ENCODE measurements at places on chromosomes 7 and 10.

DNA sequence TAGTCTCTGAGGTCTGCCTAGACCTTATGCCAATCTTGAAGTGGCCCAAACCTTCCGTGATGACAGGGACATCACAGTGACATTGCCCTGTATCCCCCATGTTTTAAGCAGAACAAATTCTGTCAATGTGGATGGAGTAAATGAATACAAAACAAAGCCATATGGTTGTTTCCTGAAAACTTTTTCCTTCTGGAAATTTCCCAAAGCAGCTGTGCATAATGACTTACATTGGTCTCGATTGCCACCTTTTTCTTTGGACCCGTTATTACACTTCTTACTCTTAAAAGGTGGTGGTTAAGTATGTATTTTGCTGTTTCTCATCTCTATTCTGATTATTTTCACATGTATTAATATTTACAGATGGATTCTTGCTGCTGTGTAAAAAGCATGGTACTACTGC lies 411.2 kb upstream of the KLF6 start:
- DNase-seq: no peak

- DNase-seq: no peak
Measured at GRCh38 chr10:59709395-59710125, at the start of gene SLC16A9. SLC16A9 (minus strand) TSS chr10:59709850; CDS start chr10:59684291, 25,559 bp downstream.

DNA sequence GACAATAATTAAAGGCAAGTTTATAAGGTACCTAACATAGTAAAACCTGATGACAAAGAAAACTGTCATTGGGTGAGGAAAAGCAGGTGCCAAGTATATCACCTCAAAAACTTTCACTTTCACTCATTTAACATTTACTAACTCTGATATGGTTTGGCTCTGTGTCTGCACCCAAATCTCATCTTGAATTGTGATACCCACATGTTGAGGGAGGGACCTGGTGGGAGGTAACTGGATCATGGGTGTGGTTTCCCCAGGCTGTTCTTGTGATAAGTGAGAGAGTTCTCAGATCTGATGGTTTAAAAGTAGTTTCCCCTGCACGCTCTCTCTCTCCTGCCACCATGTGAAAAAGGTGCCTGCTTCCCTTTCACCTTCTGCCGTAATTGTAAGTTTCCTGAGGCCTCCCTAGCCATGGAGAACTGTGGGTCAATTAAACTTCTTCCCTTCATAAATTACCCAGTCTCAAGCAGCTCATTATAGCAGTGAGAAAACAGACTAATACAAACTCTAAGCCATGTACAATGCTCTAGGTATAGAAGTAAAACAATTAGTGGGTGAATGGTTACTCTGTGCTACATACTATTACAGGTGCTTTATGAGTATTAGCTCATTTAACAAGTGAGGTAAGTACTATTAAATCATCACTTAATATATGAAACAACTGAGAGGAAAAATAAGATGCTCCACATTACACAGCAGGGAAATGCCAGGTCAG lies 199.0 kb downstream of the CHCHD3 start:
- no peak for DNase-seq

GRCh38 chr7:48084727-48085432 lies 4.2 kb upstream of the UPP1 start:
- DNase-seq: peak; percentile 86

DNA sequence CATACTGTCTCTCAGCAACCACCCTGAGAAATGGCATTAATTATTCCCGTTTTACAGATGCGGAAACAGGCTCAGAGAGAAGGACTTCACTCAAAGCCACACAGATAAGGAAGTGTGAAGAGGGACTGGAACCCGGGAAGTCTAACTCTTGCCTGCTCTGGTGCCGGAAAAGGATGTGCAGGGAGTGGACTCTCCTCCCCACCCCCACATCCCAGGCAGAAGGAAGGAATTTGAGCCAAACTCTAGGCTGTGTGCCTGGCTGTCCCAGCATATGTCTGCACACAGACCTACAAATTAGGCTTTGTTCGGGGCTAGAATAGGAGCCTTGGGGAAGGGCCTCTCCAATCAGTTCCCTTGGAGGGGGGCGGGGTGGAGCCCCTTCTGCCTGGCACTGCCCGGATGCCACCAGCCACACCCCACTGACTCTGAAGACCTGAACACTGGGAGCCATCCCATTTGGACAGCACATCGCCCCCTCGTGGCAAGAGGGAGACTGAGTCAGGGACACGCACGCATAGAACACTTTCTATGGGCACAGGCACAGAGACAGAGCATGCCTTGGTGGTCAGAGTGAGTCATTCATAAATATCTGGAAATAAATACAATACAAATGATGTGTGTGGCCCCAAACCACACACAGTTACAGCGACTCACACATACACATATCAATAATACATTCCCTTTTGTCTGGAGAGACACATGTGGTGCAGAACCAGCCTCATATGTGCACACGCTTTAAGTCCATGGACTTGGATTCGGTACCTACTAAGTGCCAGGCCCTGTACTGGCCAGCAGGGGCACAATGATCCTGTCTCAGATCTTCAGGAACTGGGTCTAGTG lies 13.1 kb downstream of the LZTS2 start:
- DNase-seq: peak; percentile 65

GRCh38 chr10:75932921-75933320 lies 501.5 kb downstream of the LRMDA start:
- DNase-seq: no peak

DNA sequence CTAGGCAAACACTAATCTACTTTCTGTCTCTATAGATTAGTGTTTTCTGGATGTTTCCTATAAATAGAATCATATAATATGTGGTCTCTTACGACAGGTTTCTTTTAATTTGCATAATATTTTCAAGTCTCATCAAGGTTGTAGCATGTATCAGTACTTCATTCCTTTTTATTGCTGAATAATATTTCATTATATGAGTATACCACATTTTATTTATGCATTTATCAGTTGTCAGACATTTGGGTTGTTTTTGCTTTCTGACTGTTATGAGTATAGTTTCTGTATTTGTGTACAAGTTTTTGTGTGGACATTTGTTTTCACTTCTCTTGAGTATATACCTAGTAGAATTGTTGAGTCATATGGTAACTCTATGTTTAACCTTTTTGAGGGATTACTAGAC lies 48.2 kb downstream of the SHOC2 start:
- no peak for DNase-seq

GRCh38 chr10:62690703-62691102 lies 113.8 kb upstream of the ADO start:
- DNase-seq: no peak

- no peak for DNase-seq
Measured at GRCh38 chr7:117010375-117011133, 57.3 kb downstream of the ST7 start.

- no peak for DNase-seq
Measured at GRCh38 chr7:50761713-50762112, 21.0 kb downstream of the GRB10 start.

DNA sequence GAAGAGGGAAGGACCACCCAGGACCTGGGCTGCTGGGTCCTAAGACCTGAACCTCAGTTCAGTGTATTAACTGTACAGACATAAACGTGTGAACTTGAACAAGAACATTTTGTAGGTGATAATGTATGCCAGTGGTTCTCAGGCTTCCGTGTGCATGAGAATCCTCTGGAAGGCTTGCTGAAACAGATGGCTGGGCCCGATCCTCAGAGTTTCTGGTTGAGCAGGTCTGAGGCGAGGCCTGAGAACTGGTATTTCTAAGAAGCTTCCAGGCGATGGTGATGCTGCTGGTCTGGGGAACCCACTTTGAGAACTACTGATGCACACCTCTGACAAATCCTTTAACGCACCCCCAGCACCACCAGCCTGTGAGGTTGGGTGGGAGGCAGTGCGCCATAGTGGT lies 70.4 kb downstream of the CDH23 start:
- DNase-seq: no peak

DNA sequence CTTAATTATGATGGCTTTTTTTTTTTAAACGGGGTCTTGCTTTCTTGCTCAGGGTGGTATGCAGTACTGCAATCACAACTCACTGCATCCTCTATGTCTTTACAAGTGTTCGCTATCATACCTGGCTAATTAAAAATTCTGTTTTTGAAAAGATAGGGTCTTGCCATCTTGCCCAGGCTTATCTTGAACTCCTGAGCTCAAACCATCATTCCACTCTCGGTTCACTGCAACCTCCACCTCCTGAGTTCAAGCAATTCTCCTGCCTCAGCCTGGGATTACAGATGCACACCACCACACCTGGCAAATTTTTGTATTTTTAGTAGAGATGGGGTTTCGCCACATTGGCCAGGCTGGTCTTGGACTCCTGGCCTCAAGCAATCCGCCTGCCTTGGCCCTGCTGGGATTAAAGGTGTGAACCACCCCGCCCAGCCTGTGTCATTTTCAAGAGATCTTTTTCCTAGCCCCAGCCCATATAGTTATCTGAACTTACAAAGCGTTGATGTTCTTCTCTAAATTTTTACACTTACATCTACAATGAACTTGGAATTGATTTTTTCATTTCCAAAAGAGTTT lies 6.0 kb downstream of the HNRNPF start:
- DNase-seq: no peak

DNA sequence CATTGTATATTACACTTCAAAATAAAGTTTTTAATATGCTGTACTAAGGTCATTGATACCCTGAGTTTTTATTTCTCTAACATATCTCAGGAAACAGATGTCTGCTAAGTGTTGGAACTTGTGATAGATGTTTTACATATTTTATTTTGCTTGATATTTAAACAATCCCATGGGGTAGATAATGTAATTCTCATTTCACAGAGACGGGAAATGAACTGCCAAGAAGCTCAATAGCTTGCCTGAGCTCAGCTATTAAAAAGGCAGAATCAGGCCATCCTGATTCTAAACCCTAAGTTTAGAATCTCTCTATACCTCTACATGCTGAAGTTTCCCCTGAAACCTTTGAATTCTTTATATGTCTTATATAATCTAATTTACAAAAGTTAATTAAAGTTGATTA lies 126.3 kb downstream of the LRRC18 start:
- no peak for DNase-seq

- no peak for DNase-seq
Measured at GRCh38 chr7:94333810-94334209, 60.9 kb upstream of the COL1A2 start.

DNA sequence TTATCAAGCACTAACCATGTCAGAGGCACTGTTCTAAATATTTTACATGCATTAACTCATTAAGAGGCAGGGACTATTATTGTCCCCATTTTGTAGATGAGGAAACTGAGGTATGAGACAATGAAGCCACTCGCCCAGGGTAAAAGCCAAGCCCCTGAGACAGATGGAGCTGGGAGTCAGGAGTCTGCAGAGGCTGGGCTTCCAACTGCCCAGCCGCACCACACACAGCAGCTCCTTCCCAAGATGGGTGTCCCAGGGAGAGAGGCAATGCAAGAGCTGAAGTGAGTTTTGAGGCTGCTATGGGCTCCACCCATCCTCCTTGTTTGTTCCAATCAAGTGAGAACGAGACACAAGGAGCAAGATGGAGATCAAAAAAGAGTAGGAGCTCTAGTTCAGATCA lies 244.2 kb downstream of the KCNMA1 start:
- no peak for DNase-seq

DNA sequence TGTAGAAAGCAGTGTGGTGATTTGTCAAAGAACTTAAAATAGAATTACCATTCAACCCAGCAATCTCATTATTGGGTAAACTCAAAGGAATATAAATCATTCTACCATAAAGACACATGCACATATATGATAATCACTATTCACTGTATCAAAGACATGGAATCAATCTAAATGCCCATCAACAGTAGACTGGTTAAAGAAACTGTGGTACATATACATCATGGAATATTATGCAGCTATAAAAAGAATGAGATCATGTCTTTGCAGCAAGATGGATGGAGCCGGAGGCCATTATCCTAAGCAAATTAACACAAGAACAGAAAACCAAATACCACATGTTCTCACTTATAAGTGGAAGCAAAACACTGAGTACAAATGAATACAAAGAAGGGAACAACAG lies 281.5 kb upstream of the MAGI2 start:
- no peak for DNase-seq

- no peak for DNase-seq
Measured at GRCh38 chr10:44298713-44299112, 86.2 kb downstream of the CXCL12 start.

- no peak for DNase-seq
Measured at GRCh38 chr7:105136221-105136620, 122.2 kb downstream of the KMT2E start.

GRCh38 chr10:45053569-45054100 lies 52.9 kb downstream of the ZNF22 start:
- DNase-seq: no peak

GRCh38 chr7:147997636-147998035 lies 592.9 kb upstream of the C7orf33 start:
- DNase-seq: no peak

GRCh38 chr7:16492513-16493062 lies 27.1 kb upstream of the SOSTDC1 start:
- no peak for DNase-seq

DNA sequence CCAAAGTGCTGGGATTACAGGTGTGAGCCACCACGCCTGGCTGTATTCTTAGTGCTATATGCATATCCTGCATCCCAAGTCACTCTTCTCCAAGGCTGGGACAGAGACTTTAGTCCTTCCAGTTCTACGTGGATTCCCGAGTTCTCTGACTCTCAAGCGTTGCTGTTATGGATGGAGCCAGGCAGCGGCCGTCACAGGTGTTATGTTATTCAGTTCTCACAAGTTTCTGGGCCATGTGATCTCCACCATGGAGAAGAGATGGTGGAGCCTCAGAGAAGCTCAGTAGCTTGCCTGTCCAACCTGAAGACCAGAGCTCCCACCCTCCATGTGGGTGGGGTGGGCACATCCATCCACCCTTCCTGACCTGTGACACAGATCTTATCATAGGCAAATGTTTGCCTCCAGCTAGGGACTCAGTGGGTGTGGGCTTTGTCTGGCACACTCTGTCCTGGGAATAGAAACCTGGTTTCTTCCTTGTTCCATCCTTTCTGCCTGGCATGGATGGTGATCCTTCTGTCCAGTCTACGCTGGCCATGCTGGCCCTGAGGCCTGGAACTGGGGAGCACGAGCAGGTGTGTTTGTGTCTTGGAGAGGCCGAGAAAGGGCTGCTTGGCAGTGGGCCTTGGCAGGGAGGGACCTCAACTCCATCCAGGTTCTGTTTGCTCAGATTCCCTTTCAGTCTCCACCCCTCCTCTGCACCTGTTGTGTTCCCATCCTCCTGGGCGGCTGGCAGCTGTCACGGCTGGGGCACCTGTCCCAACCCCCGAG lies 55.3 kb downstream of the NEURL1 start:
- DNase-seq: no peak

- no peak for DNase-seq
Measured at GRCh38 chr7:5677538-5678294, 103.7 kb downstream of the RNF216 start.

DNA sequence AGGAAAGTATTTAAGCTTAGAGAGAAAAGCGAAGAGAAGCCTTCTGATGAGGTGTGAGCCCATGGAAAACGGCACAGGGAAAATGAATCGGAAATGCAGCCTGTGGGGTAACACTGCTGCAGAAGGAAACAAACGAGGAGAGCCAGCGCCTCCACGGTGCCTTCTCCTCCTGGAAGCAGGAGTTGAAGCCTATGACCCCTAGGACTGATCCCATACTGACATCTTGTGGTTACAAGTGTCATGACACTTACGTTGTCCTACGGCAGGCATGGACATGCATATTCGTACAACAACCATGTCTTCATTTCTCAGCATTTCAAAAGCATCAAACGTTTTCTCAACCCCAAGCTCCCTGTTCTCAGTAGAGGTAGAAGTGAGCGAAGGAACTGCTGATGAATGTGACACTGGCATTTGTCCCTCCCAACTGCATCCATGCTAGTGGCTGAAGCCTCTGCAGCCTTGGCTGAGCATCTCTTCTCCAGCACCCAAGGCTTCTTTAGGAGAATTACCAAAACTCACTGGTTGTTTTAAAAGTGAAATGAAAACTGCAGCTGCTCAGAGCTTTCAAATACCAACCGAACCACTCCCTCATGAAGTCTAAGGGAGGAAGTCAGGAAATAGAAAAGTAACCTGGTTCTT lies 160.2 kb downstream of the JAZF1 start:
- DNase-seq: no peak

All from thoracic aorta (tissue), 2 donors.